ENCODE measurements at places on chromosomes 1 and 21.
A peak's percentile ranks its signal among the peaks of the same experiment; 100 is the strongest.

GRCh38 chr1:208570362-208570761 is 326.2 kb upstream of the PLXNA2 start:
- DNase-seq: no peak

GRCh38 chr1:34176830-34177603 is at the start of gene C1orf94:
C1orf94 (plus strand) TSS chr1:34176907; CDS start chr1:34177790, 883 bp downstream.
- DNase-seq: no peak

DNA sequence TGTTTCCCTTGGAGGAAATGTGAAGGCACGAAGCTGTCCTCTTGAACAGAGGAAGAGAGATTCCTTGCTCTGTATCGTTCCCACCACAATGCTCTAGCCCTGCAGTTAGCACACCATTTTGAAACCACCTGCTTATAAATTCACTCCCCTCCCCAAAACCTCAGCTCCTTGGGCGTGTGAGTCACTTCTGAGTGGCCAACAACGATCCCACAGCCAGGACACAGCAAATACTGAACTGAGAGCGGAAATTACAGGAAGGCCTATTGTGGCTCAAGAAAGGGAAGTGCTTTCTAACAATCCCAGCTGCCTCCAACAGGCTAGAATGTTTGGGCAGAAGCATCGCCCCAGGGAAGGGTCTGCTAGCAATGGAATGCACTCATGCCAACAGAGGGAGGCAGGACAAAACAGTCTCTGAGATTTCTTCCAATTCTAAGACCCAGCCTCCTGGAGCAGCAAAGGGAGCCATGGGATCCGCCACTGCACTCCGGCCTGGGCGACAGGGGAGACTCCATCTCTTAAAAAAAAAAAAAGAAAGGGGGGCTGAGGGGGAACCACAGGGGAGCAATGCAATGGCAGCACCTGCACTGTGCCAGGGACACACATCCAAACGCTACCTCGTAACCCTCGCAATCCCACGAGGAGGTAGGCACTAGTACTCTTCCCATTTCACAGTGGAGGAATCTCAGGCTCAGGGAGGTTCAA is 1.9 kb downstream of the TMEM53 start:
- peak; percentile 31 for DNase-seq

- no peak for DNase-seq
Measured at GRCh38 chr1:10932088-10932487, 80.4 kb upstream of the TARDBP start.

DNA sequence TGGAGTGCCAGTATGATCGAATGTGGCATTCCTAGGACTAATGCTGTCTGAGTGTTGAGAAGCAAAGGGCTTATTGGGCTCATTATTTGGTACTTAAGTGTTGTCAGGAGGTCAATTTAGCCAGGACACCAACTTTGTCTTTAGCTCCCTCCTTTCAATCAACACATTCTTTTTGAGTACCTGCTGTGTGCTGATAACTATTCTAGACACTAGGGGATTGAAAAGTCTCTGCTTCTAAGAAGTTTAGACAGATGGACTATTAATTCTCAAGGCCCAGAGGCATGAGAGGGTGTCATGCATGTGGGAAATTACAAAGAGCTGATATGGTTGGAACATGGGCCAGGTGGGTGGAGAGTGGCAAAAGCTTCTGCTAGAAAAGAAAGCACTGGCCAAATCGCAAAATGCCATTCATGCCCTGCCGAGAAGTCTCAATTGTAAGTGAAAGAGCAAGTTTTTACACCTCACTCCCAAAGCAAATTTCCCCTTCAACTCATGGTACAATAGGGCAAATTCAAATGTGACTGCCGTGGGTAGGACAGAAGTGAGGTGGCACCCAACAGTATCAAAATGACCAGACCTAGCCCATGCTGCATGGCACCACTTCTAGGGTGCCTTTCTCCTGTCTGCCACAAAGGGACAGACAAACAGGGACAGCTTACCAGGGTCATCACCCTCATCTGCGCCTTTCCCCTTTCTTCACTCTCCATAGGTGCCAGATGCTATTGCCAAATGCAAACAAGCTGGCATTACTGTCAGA is 53.6 kb upstream of the LAX1 start:
- no peak for DNase-seq

DNA sequence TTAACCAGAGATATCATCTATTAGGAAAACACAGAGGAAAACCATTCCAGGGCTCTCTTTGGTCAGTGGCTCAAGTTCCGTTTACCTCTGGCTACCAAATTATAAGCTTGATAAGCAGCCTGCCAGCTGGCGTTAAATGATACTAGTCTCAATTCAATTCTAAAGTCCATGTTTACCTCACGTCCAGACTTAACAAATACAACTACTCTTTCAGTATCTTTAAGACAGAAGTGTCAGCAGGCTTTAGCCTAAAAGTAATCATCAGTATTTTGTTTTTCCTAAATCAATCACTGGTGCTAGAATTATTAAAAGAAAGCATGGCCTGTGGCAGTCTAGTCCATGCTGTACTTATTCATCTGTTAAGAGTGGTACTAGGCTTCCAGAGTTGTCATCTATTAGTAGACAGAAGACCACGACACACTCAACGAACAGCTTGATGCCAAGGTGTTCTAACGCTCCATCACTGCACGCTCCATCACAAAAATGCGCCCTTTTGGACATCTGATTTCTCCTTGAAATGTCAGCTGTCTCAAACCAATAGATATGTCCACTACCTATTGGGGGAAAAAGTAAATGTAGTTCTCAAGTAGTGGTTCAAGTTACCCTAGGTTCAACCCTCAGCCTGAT is 1.5 kb downstream of the IVNS1ABP start:
- peak; percentile 15 for DNase-seq

- no peak for DNase-seq
Measured at GRCh38 chr1:85220756-85221201, 20.0 kb upstream of the SYDE2 start.

GRCh38 chr1:65469889-65470340 is 49.4 kb downstream of the LEPR start:
- no peak for DNase-seq

GRCh38 chr1:80462006-80462405 is 1338.7 kb upstream of the ADGRL2 start:
- no peak for DNase-seq

- DNase-seq: no peak
Measured at GRCh38 chr1:47843059-47843458, 154.1 kb downstream of the TRABD2B start.

DNA sequence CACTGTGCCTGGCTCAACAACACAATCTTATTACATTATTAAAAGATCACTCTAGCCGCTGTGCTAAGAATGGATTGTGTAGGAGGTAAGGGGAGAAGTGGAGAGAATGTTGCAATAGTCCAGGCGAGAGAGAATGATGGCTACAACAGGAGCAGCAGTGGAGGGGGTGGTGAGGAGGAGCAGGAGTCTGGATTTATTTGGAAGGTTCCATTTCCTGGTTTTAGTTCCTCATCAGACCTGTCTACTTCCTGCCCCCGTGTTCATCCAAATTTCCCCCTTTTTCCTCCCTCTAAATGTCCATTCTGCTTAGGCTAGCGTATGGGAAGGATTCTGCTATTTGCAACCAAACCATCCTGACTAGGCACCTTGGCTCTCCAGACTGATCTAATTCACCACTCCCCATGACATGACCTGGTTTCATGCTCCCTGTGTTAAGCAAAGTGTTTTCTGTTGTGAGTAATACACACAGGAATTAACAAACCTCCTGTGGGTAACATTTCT is 35.1 kb upstream of the EYA3 start:
- peak; percentile 89 for DNase-seq

DNA sequence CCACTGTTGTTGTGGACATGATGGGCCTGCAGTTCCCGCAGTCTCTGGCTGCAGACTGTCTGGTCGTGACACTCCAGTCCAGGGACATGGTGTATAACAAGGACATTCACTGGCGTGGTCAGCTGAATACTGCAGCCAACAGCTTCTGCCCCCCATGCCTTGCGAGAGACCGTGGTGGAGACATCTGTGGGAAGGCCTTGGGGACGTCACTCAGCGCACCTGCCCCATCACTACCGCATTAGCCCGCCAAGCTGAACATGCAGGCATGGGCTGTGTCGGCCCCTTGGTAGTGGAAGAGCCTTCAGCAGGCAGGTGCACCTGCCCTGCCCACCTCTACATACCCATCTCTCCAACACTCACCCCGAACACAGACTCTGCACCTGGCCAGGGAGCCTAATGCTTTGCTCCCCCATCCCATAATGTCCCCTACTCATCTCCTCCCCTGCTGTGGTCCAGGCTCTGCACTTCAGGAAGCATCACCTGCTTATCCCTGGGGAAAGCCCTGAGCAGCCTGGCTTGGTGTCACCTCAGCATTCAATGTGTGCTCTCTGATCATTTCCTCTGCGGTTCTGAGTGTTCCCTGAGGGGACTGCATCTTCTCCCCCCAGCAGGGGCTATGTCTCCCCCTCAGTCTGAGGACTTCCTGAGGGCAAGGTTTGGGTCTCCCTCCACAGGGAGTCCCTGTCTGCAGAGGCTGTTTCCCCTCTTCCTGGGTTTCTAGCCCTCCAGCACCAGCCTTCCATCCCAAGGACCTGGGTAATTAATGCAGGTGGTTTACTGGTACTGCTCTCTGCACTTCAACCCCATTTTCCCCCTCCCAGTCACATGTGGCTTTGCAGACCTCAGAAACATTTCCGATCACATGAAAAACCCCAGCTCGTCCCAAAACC is 3.2 kb downstream of the PGLYRP4 start:
- DNase-seq: no peak

GRCh38 chr21:39612233-39613040 is at the start of gene B3GALT5:
B3GALT5 (plus strand) TSS chr21:39612940; CDS start chr21:39660560, 47,620 bp downstream.
- DNase-seq: no peak

DNA sequence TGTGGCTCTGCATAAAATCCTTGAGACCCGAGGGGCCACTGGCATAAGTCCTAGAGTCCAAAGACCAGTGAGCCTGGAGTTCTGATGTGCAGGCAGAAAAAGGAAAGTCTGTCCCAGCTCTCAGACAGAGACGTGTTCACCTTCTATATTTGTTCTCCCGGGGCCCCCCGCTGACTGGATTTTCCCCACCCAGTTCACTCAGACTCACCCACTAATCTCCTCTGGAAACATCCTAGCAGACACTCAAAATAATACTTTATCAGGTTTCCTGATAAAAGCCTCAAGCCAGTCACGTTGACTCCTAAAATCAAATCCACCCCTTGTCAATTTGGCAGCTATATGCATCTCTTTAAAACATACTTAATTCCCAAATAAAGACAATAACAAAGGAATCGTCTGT is 1084.2 kb upstream of the NCAM2 start:
- no peak for DNase-seq

DNA sequence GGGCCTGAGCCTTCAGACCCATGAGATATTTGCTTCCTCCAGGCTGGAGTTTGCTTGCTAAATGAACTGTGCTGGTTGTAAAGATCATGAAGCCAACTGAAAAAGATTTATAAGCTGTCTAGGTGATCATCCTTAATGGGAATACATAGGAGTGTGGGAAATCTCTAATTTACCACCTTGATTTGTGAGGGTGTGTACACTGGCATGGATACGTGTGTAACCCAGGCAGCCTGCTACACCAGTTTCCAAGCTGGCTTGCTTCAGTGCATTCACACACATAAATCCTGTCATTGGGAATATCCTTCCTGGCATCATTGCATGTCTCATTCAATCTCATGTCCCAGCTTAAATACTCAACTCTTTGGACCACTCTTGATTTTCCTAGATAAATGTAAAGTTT is 57.6 kb upstream of the GNG12 start:
- DNase-seq: no peak
